ENCODE measurements at places on chromosomes 3 and 15.

DNA sequence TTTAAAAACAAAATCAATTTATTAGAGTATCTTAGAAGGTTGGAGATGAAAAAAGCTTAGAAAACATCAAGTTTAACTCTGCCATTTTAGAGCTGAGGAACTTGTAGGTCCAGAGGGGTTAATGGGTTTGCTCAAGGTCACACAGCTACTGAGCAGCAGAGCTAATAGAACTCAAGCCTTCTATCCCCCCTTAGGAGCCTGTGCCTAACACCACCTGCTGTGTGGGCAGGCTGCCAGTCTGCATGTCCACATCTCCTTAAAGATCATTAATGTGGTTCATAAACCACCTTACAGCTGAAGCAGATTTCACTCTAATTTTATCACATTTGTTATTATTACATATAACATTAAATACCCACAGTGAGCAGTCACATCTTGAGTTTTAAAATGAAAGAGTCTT is 14.1 kb upstream of the SLC35G2 start:
- no peak for DNase-seq

DNA sequence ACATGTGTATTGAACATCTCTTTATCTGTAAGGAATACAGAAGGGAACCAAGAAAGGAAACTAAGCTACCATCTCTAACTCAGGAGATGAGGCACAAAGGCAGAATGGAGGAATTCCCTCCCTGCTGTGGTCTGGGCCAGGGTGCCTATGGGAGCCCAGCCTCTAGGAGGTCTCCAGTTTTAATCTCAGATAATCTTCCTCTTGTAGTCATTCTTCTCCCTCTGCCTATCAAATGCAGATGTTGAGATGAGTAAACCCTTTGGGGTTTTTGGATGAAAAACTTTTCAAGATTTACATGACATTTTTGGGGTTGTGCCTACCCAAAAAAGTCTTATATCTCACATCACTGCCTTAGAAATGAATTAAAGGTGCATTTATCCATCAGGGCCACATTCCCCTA is 23.3 kb downstream of the SCG5 start:
- DNase-seq = no peak

DNA sequence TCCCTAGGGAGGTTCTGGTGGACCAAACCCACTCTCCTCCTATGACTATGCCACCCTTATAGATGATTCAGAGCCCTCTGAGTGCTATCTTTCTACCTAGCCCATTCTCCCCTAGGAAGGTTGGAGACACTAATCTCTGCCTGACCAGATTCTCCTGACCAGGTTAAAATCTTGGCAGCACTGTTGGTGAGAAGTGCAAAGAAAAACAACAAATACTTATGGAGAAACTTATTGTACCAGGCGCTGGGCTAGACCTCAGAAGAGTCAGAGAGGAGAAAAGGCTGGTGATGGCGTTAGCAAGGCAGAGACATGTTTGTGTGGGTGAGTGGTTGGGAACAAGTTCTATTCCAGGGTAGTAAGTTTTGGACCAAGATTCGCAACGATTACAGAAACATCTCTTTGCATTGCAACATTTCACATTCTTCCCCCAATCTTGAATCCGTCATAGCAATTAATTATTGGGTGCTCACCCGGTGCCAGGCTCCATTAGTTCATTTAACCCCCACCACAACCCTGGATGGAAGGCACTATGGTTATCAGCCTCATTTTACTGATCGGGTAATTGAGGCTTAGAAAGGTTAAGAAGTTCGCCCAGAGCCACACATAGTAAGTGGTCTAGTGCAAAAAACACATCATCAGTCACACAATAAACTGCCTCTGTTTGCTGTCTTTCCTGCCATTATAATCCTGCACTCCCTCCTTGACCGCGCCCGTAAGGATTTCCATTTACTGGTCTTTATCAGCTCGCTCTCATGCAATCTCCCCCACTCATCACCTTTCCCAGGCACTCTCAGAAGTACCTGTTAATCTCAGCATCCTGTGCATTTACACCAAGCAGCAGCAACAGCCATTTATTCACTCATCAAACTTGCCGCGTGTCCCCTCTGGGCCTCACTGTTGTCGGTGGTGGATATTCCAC is 655 bp upstream of the TSPAN3 start:
- DNase-seq = no peak

- DNase-seq = no peak
Measured at GRCh38 chr3:171347301-171348039, 112.7 kb downstream of the TNIK start.

DNA sequence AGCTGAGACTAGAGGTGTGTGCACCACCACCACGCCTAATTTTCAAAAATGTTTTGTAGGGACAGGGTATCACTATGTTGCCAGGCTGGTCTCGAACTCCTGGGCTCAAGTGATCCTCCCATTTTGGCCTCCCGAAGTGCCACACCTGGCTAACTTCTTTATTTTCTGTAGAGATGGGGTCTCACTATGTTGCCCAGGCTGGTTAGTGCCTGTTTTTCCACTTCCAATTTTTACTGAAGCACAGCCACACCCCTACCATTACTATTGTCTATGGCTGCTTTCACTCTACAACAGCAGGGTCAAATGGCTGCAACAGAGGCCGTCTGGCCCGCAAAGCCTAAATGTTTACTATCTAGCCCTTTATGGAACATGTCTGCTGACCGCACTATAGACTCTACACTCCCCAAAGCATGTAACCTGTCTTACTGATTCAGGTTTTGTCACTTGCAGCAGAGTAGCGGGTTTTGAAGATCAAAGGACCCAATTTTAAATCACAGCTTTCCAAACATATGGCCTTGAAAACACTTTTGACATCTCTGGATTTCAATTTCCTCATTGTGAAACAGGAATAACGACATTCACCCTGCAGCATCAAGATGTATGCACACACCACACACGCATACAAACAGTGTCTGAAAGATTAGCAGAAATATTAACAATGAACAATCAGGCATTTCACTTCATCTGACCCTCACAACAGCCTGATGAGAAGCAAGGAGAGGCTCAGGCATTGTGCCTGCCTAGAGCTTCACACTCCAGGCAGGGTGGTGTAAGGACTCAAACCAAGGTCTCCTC is 46.1 kb downstream of the SCAP start:
- DNase-seq = no peak

DNA sequence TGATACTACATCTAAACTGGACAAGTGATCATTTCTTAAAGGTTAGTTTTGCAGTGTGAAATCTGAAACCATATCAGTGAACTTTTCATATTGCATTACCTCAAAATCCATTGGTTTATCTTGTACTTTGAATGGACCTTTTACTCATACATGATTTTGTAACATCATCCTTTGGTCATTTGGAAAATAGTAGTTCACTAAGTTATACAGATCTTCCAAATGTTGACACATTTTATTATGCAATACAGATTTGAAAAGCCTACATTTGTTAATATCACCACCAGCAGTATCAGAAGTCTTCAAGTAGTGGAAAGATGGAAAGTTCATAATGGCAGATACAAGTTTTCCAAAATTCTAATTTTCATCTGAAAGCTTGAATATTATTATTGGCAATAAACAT is 64.0 kb upstream of the CDV3 start:
- no peak for DNase-seq

DNA sequence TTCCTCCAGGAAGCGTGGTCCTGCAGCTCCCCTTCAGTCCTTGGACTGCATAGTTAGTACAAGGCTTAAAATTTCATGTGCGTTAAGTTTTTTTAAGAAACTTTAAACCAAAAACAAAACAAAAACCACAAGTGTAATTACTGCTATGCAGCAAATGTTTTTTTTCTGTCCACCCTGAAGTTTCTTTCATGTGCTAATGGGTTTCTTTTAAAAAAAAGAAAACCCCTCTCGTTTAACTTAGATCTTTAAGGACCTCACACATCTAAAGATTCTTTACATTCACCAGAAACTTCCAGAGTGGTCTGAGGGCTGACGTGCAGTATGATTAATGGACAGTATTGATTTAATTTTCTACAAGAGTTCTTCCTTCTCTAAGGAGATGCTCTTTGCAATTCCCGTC is 72.0 kb upstream of the PYGO1 start:
- DNase-seq = no peak

DNA sequence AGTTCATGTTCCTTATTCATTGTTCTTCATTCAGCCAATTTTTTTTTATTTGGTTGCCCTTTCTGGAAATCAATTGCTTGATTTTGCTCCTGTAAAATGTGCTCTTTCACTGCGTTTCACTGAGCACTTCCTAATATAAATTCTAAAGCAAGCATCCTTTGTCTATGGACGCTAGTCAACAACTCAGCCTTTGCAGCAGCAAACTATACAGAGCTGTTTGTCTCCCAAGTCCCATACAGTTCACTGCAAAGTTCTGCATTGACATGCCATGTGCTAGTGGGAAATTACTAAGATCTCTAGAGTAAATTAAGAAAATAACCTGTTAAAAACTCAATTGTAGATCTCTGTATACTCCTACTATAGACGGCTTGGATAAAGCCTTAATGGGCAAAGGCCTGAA is 130.1 kb upstream of the BHLHE40 start:
- no peak for DNase-seq

DNA sequence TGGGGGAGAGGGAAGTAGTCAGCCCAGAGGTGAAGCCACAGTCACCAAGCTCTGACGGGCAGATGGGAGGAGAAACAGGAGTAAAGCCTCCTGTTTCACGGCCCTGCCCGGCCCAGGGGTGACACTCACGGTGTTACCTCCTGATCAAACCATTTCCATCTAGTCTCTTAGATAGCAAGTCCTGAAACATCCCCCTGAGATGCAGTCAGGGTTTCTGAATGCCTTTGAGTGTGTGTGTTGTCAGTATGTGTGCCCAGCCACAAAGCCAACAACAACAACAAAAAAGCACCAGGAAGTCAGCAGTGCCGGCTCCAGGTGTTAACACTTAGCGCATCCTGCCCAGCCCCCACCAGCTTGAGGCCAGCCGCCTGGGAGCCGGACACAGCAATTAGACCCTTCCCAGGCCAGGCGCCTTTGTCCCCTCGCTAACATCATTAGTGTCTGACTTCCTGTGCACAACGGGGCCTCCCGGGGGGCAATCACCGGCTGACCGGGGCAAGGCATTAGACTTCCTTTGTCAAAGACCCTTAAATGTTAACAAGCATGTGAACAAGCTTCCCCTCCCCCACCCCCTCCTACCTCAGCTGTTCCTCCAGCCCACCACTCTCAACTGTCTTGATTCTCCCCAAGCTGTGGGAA is 34.5 kb downstream of the IL17RD start:
- no peak for DNase-seq

DNA sequence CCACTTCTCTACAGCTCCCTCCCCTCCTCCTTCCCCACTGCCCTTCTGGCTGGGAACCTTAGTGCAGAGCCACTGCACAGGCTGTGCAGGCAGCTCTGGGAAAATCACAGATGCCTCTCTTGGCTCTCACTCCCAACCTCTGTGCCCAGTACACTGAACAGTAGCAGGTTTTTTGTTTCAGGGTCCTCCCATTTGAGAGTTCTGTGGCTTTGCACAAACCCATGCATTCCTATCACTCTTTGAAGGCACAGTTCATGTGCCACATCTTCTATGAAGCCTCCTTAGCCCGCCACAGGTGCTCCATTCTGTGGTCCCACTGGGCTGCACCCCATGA is 103.9 kb downstream of the SNRK start:
- no peak for DNase-seq

DNA sequence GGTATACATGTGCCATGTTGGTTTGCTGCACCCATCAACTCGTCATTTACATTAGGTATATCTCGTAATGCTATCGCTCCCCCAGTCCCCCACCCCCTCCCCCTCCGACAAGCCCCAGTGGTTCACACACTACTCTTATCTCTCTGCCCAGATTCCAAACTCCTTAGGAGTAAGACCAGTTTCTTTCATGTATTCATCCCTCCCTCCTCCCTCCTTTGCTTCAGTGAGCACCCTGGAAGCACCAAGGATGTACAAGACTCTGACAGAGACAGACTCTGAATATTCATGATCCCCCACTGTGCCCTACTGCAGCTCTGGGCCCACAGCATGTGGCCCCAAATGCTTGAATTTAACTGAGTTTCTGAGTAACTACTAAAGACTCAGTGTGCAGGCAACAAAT is 113.8 kb upstream of the RAD18 start:
- DNase-seq = no peak

- no peak for DNase-seq
Measured at GRCh38 chr3:139745831-139746230, 68.1 kb upstream of the NMNAT3 start.

DNA sequence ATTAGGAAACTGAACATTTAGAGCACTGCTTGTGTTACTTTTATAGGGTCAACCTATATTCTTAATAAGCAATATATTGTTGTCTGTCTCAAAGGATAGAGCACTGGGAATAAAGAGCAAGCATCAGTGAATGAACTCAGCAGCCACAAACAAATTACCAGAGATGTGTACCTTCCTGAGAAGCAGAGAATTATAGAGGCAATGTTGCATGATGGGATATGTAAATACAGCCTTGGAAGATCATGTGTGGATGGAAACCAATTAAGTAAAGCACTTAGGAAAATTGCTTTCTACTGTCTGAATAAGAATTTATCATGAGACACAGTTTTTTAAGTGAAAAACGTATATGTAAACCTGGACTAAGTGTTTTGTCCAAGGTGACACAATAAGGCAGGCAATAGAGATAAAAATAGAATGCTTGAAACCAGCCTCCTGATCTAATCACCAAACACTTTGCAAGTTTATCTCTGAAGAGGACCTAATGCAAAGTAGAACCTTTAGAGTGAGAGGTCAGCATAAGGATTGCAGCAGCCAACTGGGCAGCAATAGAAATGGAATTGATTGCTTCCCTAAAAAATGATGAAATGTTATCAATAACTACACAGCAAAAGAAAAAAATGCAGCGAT is 848.0 kb downstream of the TUSC7 start:
- no peak for DNase-seq

DNA sequence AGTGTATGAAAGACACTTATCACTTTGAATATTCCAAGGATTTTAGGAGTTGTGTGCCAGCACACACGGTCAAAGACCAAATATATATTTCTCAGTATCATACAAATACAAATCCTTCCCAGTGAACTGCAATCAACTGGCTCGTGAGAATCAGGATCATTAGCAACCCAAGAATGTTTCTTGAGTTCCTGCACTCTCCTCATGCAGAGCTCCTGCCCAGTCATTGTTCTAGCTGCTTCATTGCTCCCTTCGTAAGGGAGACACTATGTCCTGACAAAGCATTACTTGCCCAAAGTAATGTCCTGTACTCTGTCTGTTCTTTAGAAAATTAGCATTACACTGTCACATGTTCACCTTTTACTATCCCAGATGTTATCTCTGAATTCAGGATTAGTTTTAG is 92.0 kb upstream of the SLC4A7 start:
- no peak for DNase-seq

GRCh38 chr3:145022447-145022846 is 1050.8 kb downstream of the DIPK2A start:
- DNase-seq = no peak

DNA sequence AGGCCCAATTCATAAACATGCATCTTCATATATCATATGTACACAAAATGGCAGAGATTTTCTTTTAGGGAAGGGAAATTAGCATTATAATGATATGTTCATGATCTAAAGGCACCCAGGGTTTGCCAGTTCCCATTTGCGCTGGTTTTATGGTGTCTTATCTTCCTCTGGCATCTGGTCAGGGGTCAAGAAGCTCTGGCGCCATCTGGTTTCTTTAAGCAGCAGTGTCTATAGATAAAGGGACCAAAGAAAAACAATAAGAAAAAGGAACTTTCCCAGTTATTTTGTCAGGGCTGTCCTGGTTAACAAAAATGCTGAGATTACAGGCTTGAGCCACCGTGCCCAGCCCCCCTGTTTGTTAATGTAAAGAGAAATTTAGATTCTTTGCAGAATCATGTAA is 3.3 kb upstream of the DCP1A start:
- no peak for DNase-seq

- DNase-seq = no peak
Measured at GRCh38 chr3:45110509-45110833, 35.7 kb downstream of the CDCP1 start.
